Bone marrow (tissue), 2 donors: ENCODE measurements at places on chromosomes 12 and 14.
A peak's percentile ranks its signal among the peaks of the same experiment; 100 is the strongest.

DNA sequence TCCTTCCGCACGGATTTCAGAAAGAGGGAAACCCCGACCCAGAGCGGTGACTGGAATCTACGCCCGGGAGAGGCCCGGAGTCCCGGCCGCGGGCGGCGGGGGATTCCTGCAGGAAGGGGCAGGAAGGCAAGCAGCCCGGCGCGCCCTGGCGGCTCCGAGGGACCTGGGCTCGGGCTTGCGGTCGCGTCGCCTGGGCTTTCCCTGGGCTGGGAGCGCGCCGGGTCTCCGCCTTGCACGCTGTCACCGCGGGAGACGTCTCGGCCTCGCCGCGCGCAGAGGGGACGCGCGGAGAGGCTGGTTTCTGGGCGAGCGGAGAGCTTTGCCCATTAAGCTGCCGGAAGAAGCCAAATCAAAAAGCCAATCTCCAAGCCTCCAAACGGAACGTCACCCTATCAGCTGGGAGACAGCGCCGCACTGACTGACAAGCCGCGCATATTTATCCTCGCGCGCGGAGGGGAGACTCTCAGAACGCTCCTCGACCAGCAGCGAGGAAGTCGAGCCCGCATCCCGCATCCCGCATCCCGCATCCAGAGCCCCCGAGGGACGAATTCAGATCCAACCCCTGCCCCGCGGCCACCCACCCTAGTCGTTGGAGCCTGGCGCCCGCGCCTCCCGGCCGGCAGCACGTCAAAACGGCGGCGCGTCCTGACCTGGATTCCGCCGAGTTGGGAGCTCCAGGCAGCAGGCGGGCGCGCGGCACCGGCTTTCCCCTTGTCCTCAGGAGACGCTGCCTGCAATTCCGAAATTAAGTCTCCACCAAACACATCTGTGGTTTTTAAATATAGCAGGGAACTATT lies at the start of gene SLC8A3:
Gene SLC8A3, minus strand, starts transcription at position 293 of the 797 bp plus-strand sequence. CDS start 20,529 bp downstream, outside the sequence.
- peak; percentile 16 for DNase-seq

DNA sequence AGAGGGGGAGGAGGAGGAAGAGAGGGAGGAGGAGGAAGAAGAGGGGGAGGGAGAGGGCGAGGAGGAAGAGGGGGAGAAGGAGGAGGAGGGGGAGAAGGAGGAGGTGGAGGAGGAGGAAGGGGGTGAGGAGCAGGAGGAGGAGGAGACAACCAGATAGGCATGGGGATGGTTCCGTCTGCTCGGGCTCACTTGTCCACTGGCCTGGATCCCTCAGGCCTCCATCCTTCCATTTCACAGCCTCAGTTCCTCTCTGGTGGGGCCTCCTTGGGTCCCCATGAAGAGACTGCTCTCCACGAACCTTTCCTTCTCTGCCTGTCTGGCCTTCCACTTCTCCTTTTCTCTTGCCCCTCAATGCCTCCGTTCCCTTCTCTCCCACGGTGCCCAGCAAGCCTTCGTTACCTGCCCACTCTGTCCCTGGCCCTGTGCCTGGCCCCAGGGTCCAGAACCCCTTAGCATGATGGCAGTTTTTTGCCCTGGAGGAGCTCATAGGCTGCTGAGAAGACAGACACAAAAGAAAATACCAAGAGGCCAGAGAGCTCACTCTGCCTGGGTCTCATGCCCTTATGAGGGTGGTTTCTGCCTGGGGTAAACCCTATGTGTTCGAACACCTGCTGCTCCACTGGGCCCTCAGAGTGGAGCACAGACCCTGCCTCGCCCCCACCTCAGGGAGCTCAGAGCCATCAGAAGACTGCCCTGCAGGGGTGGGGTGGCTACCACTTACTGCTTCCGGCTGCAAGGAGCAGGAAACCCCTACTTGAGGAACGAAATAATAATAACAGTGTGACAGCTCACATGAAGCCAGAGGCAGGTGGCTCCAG lies 11.7 kb upstream of the CACNA2D4 start:
- no peak for DNase-seq

DNA sequence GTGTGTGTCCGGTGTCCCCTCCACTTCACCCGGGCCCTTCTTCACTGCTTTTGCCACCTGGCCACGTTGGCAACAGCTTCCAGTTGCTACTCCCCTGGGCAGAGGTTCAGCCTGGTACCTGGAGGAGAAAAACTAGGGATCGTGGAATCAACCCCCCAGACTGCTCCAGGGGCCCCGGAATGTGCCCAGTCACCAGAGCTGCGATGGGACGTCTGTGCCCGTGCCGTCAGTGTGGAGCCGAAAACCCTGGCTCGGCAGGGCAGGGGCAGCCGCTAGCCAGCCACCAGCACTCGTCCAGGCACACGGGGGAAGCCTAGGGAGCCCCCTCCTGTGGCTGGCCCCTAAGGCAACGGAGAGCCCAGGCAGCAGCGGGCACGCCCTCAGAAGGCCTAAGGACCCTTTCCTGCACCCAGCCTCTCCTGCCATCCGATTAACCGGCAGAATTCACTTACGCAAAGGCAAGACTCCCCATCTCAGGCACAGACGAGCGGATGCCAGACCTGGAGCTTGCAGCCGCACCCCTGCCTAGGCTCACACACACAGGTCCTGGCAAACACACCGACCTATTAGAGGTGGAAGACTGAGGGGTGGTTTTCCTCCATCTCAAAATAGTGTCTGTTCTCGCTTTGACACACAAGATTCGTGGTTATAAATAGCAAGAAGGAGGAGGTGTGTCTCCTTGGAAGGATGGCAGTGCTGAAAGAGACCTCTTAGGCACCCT lies 62.6 kb downstream of the FBXL14 start:
- DNase-seq, result no peak

DNA sequence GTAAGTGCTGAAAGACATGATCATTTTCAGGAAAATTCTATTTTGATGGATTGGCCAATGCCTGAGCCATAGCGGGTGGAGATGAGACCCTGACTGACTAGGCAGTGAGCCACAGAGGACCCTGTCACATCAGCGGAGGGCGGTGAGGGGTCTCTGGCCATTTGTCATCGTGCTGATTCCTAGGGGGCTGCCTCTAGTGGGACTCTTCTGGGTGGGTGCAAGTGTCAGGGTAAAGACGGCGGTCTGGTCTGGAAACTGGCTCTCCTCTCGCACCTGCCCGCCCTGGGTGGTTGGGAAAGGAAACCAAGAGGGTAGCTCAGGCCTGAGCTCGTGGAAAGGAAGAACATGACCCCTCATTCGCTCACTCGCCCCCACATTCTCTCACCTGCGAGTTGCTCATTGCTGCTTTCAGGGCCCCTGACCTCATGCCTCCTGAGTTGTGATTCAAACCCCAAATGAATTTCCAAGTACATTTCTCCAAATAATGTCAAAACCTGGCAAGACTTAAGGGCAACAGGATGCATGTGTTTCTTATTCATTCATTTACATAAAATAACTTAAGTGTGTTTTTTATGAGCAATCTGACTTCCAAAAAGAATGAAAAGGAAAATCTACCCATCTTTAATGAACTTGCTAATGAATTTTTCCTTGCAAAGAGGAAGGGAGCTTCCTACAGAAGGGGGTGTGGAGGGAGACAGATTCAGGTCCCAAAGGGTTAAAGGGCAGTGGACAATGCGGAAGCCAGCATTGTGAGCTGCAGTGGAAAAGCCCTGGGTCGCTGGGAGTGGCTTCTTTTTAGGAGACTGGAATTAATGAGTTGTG lies 12.8 kb downstream of the MEG3 start:
- DNase-seq, result no peak

DNA sequence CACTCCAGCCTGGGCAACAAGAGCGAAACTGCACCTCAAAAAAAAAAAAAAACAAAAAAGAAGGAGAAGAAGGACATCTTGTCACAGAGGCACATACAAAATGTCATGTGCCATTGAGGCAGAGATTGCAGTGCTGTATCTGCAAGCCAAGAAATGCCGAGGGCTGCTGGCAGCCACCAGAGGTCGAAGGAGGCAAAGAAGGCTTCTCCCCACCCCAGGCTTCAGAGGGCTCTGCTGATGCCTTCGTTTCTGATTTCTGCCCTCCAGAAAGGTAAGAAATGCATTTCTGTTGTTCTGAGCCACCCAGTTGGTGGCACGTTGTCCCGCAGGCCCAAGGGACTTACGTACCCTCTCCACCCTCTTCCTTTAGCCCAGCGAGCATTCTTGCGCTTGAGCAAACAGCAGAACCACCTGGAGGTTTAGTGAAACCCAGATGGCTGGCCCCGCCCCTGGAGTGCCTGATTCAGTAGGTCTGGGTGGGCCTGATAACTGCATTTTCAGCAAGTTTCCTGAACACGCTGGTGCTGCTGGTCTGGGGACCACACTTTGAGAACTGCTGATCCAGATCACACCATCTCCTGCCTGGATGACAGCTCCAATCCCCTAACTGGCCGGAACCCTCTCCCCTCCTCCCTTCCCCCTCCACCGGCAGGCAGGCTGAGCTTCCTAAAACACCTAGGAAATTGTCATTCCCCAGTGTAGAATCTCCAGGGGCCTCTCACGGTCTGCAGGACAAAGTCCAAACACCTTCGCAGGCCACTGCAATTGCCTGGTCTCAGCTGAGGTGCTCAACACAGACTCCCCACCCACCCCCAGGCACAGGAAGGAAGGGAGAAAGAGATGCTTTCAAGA lies 21.1 kb upstream of the SCARB1 start:
- DNase-seq, result no peak

DNA sequence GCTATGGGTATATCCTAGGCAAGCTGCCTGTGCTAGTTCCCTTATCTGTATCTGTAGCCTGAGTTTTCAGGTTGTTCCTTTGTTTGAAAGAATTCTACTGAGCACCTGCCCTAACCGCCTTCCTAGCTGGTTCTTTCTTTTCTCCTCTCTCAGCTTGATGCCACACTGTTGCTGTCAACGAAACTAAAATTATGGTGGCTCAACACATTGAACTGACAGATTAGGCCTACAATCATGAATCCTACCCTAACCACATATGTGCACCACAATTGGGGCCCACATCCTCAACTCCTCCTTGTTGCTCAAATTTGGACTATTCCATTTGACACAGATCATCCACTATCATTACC lies 36.2 kb upstream of the RESF1 start:
- DNase-seq, result no peak

DNA sequence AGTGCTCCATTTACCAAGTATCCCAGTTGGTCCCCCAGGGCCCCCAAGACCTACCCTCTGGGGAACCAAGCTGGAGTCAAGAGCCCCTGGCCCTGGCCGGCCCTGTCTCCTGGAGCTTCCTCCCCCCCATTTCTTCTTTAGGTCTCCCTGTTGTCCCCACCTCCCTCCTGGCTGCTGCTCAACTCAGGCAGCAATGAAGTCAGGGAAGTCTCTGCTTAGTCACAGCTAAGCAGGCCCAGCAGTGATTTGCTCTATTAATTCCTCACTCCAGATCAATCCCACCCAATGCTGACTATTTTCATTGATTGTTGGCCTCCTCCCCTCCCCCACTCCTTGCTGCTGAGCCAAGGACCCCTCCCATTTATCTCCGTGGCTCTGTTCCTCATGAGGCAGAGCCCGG lies 28.3 kb downstream of the VSX2 start:
- no peak for DNase-seq

DNA sequence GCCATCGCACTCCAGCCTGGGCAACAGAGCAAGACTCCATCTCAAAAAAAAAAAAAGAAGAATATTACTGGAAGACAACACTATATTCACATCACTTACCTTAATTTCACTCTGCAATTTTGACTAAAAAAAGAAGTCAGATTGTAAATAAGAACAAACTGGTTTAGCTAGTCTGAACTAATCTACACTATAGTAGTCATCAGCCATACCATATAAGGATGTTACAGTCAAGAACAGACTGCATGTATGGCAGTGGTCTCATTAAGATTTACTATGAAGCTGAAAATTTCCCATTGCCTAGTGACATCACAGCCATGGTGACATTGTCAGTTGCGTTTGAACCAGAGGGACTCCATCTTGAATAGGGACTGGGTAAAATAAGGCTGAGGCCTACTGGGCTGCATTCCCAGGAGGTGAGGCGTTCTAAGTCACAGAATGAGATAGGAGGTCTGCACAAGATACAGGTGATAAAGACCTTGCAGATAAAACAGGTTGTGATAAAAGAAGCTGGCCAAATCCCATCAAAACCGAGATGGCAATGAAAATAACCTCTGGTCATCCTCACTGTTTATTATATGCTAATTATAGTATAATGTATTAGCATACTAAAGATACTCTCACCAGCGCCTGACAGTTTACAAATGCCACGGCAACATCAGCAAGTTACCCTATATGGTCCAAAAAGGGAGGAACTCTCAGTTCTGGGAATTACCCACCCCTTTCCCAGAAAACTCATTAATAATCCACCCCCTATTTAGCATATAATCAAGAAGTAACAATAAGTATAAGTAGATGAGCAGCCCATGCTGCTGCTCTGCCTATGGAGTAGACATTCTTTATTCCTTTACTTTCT lies 51.2 kb downstream of the OSBPL8 start:
- no peak for DNase-seq

GRCh38 chr12:12171991-12172511 lies 94.8 kb downstream of the LRP6 start:
- DNase-seq, result no peak

DNA sequence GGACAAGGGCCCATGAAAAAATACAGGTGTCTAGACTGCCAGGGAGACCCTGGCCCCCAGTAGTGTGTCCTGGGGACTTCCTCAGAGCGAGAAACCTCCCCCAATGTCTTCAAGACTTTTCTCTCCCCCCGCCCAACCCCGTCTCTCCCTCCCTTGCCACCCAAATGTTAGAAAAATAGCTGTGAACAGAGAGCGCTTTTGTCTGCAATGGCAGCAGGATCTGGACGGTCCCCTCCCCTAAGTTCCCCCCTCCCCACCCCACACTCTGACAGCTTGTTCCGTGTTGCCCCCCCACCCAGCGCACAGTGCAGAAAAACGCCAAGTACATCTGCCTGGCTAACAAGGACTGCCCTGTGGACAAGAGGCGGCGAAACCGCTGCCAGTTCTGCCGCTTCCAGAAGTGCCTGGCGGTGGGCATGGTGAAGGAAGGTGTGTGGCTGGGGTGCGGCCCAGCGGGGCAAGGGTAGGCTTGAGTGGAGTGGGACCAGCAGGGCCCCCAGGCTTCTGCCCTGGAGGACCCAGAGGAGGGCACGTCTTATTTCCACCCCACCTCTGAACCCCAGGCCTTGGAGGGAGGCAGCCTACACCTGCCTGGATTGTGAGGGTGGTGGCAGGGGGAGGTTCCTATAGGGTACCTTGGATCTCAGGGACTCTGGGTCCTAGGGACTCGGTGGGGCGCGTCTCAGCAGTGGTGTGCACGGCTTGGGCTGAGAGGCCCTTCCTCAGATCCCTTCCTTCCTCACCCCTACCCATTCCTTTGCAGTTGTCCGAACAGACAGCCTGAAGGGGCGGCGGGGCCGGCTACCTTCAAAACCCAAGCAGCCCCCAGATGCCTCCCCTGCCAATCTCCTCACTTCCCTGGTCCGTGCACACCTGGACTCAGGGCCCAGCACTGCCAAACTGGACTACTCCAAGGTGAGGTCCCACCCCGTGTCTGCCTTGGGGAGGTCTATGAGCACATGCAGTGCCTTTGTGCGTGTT lies 4.8 kb downstream of the NR4A1 start:
- no peak for DNase-seq

- DNase-seq, result no peak
Observed at GRCh38 chr14:67409461-67409860, 2.5 kb downstream of the PLEK2 start.
